ENCODE measurements at places on chromosomes 3 and 15.

DNA sequence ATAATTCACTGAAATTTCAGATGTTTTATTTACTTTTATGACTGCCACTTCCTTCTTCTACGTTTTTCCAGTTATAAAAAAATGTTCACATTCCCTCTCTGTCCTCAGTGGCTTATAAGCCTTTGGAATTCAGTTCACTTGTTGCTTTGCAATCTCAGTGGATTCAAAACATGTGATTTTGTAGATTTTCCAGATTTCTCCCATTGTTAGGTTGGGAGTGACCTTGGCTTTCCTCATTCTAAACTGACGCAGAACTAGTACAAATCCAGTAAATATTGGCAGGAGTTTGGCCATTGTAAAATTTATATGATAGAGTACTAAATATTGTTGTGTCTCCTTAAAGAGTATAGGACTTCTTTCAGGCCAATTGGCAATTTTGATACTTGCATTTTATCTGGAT, 812.3 kb upstream of the ROBO1 start:
- DNase-seq, result no peak

- DNase-seq, result no peak
These were observed 72.1 kb upstream of the ETV5 start for GRCh38 chr3:186180891-186181481.

DNA sequence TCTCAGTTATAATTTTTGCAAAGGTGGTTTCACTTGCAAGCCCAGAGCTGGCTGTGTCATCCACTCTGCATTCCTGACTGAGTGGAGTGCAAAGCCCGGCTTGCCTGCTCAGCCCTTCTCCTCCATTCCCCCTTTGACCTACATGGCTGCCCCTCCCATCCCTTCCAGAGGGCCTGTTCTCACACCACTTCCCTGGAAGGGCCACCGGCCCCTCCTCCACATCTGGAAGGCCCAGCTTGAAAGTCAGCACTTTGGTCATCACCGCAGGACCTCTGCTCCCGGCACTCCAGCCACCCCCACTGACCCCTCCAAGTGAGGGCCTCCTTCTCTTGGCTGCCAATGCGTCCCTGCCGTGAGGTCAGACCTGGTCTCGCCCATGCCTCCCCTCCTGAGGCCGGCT, 74.1 kb upstream of the RNF7 start:
- no peak for DNase-seq

GRCh38 chr3:42547401-42547945, 34.3 kb downstream of the SEC22C start:
- peak; percentile 3 for DNase-seq

DNA sequence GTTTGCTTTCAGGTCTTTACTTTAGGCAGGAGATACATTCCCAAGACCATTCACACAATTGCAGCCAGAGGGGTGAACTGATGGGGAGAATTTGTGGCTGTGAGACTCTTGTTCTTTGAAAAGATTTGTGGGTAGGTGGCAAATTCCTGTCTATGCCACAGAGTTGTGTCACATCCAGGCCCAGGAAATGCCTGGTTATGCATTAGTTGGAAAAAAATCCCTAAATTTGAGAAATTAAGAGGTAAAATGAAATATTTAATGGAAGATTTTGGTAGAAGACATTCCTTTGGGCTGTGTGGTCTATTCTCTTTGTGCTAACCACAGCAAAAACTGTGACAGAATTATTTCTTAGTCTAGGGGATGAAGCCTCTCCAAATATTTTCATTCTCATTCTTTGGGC, 28.8 kb downstream of the SAMMSON start:
- DNase-seq, result no peak

DNA sequence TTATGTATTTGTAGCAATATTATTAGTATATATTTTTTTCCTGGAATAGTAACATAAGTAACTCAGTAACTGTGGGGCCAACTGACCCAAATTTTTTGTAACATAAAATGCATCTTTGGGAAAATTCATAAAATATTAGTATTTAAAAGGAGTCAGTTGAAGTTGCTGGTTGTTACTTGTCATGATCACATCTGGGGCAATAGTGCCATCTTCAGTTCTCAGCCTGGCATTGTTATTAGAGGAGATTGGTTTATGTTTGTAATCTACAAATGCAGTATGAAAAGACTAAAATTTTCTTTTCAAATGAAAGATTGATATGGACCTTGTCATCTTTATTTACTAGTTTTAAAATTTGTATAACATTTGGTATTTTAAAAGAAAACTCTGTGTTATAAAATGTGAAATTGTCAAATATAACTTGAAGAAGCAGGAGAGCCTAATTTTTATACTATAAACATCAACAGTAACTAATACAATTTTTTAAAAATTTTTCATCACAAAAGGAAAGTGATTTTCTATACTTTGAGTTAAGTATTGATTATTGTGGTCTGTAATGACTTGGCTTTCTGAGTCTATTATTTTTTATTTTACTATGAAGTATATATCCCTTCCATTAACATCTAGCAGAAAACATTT, 38.8 kb upstream of the MLF1 start:
- DNase-seq, result no peak

GRCh38 chr3:18238746-18239331, 186.3 kb downstream of the SATB1 start:
- DNase-seq, result no peak

DNA sequence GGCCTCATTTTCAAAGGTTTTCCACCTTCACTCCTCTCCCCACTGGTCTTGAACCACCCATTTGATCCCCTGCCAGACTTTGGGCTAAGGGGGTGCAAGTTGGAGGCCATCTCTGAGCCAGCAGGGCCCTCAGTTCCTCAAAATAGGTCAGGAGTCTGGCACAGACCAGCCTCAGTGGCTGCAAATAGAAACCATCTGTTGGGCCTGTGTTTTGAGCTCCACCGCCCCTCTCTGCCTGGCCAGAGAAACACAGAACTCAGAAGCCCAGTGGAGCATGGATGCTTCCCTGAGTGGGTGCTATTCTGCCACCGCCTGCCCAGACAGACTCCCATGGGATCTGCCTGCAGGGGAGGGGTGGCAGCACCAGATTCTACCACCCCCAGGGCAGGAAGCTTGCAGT, 56.3 kb downstream of the CORO2B start:
- no peak for DNase-seq

DNA sequence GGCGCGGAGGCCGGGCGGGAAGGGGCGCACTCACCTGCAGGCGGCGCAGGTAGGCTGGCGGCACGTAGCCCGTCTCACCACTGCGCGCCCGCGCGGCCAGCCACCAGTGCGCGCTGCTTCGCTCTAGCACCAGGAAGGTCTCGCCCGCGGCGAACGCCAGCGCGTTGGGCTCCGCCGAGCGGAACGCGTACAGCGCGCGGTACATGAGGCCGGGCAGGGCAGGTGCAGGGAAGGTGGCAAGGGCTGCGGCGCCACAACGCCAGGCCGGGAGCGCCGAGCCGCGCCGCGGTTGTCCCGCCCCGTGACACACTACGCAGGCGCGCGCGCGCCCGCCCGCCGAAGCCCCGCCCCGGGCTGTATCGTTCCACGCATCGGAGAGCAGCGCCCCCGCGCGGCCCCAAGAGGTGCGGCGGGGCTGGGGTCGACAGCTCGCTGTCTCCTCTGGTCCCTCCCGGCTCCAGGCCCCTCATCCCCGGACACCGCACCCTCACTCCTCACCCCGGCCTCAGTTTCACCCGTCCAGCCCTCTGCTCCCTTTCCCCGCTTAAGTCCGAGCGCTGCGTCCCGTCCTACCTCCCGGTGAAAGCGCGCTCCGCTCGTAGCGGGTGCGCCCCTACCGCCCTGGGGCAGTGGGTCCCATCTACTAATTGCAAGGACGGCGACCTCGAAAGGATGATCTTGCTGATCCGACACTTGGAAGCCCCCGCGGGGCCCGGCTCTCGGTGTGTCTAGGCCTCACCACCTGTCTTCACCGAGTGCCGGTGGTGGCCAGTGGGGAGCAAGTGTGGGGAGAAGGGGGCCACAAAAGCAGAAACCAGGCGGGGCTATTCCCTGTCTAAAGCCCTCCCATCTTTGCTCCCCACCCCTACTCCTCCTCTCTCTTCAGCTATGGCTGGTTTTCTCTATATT, at the start of gene NCKIPSD:
TSS of gene NCKIPSD (minus strand) at position 313 of the 909 bp plus-strand sequence. CDS start at position 205, 108 bp downstream.
- no peak for DNase-seq

DNA sequence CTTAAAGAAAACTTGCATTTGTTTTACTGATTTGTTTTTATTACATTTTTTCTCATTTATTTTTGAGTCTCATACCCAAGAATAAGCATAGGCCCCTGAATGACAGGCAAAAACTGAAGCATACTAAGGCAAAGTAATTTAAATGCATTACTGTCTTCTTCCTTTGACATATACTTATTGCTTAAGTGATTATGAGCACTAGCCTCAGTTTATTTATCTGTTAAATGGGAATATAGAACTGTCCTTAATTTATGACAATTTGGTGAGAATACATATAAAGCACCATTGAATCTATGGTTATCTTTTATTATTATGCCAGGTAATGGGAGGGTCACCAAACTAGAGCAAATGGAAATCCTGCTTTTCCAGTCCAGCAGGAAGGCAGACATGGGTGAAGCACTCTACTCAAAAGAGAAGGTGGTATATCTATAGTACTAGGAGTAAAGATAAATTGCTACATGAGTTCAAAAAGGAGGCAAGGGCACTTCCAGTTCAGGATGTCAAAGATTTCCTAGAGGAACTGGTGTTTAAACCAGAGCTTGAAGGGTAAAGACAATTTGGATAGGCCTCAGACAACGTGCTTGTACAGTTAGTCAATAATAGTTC, 435.0 kb downstream of the FOXP1 start:
- no peak for DNase-seq

- no peak for DNase-seq
These were observed 8.7 kb downstream of the PLS1 start for GRCh38 chr3:142604940-142605339.

DNA sequence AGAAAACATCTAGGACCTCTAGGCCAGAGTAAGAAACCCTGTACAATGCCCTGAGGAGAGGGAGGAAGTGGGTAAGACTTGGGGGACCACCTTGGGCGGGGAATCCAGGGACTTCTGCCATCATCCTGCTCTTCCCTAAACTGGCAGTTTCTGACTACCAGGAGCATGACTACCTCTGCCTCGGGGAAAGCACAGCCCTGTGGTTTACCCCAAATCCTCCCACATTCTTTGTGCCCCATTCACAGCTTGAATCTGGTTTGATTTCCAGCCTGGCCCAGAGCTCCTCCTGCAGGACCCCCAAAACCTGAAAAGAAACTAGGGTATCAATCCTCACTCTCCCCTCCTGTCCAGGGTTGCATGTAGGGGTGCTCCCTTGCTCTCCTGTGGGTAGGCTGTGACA, 4.7 kb downstream of the C3orf18 start:
- peak; percentile 45 for DNase-seq

GRCh38 chr3:9715764-9716437, 12.3 kb downstream of the CPNE9 start:
- peak; percentile 79 for DNase-seq

DNA sequence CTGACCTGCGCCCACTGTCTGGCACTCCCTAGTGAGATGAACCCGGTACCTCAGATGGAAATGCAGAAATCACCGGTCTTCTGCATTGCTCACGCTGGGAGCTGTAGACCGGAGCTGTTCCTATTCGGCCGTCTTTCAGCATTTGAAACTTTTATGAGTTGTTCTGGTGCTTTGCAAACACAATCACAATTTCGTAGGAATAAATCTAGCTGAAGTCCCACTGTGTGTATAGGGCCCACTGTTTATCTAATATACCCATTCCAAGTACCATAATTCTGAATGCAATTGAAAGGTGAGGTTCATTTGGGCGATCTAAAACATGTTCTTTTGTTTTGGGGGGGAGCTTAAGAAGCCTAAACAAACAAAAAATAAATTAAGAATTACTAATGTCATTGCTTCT, 572.1 kb downstream of the FGF12 start:
- no peak for DNase-seq

GRCh38 chr3:193530231-193531165, 24.2 kb downstream of the ATP13A4 start:
- DNase-seq, result no peak

DNA sequence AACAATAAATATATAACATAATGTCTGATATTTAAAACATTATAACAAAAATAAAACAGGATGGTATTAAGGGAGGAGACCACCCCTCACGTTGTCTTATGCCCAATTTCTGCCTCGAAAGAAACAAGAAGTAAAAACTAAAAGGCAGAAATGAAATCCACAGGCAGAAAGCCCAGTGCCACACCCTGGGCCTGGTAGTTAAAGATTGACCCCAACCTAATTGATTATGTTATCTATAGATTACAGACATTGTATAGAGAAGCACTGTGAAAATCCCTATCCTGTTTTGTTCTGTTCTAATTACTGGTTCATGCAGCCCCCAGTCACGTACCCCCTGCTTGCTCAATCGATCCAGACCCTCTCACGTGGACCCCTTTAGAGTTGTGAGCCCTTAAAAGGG, 22.3 kb upstream of the ACP3 start:
- no peak for DNase-seq

DNA sequence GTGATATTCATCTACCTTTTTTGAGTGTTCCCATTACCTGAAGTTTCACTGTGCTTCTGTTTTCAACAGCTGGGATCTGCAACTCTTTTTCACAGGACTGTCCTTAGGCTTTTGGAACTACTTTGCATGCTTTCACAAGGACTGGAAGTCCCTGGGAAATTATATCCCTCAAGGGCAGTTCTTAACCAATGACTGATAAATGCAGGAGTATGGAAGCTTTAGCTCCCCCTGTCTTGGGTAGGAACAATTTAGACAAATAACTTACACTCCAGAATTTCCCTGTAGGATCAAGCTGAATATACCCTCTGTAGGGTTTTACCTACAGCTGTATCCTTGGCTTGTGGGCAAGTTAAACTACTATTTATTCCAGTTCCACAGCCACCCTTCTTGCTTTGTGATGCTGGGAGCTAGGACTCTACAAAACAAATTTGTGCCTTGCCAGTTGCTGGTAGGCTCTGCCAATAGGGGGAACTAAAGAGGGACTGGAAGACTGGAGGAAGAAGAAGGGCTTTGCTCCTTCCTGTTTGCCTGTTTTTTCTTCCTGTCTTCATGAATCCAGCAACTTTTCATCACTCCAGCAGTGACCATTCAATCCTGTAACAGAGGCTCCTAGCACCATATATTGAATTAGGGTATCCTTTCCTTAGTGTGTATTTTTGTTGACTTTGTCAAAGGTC, 6.8 kb upstream of the ZNF280D start:
- no peak for DNase-seq

- no peak for DNase-seq
These were observed 18.2 kb upstream of the JMJD7 start for GRCh38 chr15:41809526-41810220.

DNA sequence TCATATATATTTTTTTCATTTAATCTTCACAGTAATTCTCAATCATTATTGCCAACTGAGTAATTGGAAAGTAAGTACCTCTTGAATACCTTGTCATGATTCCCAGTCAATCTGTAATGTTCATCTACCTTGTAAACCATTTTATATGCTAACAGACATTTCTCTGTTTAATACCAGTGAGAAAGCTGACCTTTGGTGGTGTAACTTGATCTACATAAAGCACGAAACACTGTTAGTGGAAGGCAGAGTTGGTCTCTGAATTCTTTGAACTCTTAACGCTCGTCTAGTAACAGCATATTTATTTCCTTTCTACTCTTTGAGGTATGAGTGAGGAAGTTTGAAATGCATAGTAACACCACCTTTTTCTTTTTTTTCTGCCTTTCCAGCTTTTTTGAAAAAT, 59.5 kb downstream of the SLC25A26 start:
- DNase-seq, result no peak

Measured in AG09309 (cell line).